ENCODE measurements at places on chromosomes 3 and 15. TPM values are rescaled to one million over a fixed set of nuclear protein-coding genes. Genes with fewer than 3 reads are reported as not detected.

SAMD7 gene
- polyA plus RNA-seq, result not detected

ADAMTS9 gene
- polyA plus RNA-seq, result 16.8 TPM

CCDC50 gene
- polyA plus RNA-seq, result 47.2 TPM

PAQR9 gene
- polyA plus RNA-seq, result 0.20 TPM

PATL2 gene
- polyA plus RNA-seq, result 17.5 TPM

HGD gene
- 0.56 TPM for polyA plus RNA-seq

HCN4 gene
- polyA plus RNA-seq, result 0.20 TPM

NANOGP8 gene
- polyA plus RNA-seq, result not detected

UNC13C gene
- 0.26 TPM for polyA plus RNA-seq

TEX55 gene
- not detected for polyA plus RNA-seq

CISH gene
- 1.8 TPM for polyA plus RNA-seq

FAM81A gene
- polyA plus RNA-seq, result 0.16 TPM

MUC13 gene
- polyA plus RNA-seq, result 0.10 TPM

PLA1A gene
- 2.0 TPM for polyA plus RNA-seq

DIPK2A gene
- 2.9 TPM for polyA plus RNA-seq

OXNAD1 gene
- 6.1 TPM for polyA plus RNA-seq

ESYT3 gene
- polyA plus RNA-seq, result 0.30 TPM

ZBTB20 gene
- 2.8 TPM for polyA plus RNA-seq

AADAC gene
- polyA plus RNA-seq, result 588 TPM

MESP2 gene
- 0.57 TPM for polyA plus RNA-seq

GABRB3 gene
- 2.6 TPM for polyA plus RNA-seq

ELP6 gene
- polyA plus RNA-seq, result 51.7 TPM

MME gene
- polyA plus RNA-seq, result 5.0 TPM

GOLGA6L4 gene
- polyA plus RNA-seq, result 0.92 TPM

MAGEL2 gene
- 0.32 TPM for polyA plus RNA-seq

ASB14 gene
- polyA plus RNA-seq, result not detected

NMNAT3 gene
- polyA plus RNA-seq, result 8.1 TPM

TRIM42 gene
- not detected for polyA plus RNA-seq

LRRC31 gene
- polyA plus RNA-seq, result not detected

SORD gene
- 6.8 TPM for polyA plus RNA-seq

FURIN gene
- 29.3 TPM for polyA plus RNA-seq

SMAD6 gene
- polyA plus RNA-seq, result 1.9 TPM

Data from adrenal gland (tissue), 19 donors.